ENCODE measurements at places on chromosomes 1 and 21.

DNA sequence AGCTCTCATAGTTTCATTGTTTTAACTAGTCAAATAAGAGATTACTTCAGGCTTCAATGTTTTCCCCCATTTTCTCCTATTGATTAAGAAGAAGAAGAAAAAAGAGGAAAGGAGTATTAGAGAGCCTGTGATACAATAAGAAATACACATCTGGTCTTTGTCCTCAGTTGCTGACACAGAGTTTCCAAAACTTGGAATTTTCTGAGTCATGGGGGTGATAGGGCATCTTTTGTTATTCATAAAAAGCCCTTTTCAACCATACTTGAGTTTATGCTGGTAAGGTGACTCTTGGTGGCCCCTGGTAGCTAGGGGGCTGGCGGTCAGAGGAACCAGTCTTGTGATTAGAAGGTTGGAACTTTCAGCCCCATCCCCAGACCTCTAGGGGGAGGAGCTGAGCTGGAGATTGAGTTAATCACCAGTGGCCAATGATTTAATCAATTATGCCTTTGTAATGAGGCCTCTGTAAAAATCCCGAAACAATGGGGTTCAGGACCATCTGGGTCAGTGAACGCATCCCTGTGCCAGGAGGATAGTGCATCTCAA is 28.9 kb upstream of the KLF18 start:
- DNase-seq = no peak

- no peak for DNase-seq
Measured at GRCh38 chr1:171219346-171220080, 28.8 kb upstream of the FMO1 start.

- DNase-seq = no peak
Measured at GRCh38 chr1:89566761-89567174, 42.1 kb downstream of the LRRC8B start.

DNA sequence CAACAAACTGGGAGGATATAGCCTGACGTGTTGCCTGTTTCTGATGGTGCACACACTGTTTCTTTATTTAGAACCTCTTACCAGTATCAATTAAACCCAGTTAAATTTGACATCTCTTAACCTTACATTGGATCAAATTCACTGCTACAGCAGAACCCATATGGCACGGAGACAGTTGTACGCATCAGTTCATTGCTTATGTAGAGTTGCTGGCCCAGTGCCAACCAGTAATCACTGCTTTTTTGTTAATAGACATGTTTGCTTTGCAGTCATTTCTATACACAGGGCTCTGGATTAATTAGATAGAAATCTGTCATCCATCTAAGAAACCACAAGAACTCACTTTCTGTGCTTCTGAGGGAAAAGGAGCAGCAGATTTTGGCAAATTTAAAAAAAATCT is 154.0 kb downstream of the RWDD3 start:
- no peak for DNase-seq

- no peak for DNase-seq
Measured at GRCh38 chr1:17907999-17908398, 152.9 kb downstream of the ACTL8 start.

- no peak for DNase-seq
Measured at GRCh38 chr1:156549390-156549789, 23.0 kb downstream of the IQGAP3 start.

- DNase-seq = no peak
Measured at GRCh38 chr1:33454646-33455282, 17.7 kb upstream of the ZSCAN20 start.

DNA sequence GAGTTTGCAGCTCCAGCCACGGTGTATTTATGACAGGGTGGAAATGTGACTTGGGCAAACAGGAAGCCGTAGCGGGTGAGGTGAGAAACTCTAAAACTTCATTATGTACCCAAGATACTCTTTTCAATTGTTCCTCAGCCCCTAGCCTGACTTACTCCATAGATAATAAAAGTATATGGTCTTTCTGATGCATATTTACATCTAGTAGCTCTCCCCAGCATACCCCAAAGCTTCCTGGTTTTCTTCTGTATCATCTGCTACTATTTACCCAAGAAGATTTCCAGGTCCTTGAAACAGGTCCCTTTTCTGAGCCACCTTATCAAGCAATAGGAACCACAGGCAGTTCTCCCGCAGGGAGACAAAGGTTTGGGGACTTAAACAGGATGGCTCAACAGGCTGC is 201.5 kb upstream of the ESRRG start:
- no peak for DNase-seq

DNA sequence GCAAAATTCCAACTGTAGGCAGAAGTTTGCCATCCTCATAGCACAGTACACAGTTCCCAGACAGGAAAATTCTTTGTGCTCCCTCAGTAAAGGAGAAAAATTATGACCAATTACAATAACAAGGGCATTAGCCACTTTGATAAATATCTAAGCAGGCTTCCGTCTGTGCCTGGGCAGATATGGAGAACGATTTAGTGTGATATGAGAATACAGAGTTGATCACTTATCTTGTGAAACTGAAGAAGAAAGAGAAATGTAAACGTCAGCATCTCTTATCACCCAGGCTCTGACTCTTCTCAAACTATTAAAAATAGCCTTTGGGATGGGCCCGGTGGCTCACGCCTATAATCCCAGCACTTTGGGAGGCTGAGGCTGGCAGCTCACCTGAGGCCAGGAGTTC is 54.5 kb upstream of the TIAM1 start:
- no peak for DNase-seq

DNA sequence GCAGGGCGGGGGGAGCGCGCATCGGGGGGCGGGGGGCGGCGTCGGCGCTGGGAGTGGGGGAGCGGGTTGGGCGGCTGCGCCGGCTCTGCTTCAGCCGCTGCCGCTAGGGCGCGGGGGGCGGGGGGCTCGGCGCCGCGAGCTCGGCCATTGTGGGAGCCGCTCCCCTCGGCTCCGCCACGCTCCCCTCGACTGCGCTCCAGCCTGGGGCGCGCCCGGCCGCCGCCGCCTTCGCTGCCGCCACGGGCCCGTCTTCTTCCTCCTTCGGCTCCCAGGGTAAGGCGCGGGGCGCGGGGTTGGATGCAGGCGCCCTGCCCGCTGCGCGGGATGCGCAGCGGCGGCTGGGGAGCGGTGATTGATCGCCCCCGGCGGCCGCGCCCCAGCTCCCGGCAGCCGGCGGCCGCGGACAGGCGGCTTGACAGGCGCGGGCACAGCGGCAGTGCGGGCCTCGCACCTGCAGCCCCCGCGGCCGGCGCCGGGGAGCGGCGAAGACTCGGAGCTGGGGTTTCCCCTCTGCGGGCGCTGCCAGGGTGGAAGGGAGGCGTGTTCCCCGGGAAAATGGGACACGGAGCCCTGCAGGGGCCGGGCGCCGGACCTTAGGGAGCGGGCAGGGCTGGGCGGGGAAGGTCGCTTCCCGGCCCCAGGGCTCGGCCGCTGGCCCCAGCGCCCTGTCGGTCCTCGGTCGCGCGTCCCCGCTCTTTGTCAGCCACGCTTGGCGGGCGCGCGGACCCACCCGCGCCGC is 55.3 kb downstream of the NDUFS5 start:
- no peak for DNase-seq

DNA sequence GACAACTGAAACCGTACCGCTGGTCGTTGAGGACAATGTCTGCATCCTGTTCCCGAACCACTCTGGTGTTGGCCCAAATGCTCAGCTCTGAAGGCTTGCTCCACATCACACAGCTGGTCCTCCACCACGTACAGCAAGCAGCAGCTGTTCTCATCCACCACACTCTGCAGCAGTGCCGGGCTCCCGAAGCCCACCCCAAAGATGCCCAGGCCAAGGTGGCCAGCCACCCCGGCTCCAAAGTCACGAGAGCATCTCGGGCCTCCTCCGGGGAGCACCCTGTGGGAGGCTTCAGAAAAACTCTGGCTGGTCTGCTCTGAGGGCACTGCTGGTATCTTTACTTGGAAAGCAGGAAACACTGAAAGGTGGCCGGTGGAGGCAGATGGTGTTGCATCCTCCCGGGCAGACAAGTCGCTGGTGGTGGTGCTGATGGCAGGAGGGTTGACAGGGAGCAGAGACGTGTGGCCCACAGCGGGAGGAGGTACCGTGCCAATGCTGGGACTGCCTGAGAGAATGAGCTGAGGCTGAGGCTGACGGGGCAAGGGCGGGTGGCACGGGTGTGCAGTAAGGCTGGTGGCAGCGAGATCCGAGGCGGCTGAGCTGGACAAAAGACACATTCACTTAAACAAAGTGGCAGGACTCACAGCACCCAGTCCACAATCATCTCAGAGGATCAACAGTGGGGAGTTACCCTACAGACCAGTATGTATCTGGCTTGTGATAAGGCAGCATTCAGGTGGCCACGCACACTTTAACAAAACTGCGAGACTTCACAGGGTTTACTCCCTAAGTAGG is 6.5 kb upstream of the CCDC27 start:
- no peak for DNase-seq

- DNase-seq = no peak
Measured at GRCh38 chr1:172533513-172534151, 682 bp downstream of the SUCO start.

- DNase-seq = peak; percentile 36
Measured at GRCh38 chr1:108503062-108503733, 53.1 kb downstream of the NBPF6 start.

GRCh38 chr21:17988102-17988437 is 168.9 kb upstream of the C21orf91 start:
- no peak for DNase-seq

DNA sequence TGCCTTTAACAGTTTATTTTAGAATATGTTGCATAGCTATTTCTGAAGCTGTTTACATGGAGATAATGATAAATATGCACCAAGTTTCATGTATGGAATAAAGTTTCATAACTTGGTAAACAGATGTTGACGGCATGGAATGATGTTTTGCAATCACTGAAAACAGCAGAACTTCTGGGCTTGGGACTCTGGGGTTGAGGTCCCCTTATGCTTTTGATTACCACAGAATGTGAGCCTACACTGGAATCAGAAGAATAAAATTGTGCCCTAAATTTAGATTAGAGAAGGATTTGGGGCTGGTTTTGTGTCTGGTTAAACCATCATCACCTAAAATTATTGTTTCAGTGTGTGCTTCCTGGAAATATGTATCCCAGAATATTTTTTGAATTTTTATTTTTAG is 11.1 kb downstream of the KRTAP24-1 start:
- no peak for DNase-seq

DNA sequence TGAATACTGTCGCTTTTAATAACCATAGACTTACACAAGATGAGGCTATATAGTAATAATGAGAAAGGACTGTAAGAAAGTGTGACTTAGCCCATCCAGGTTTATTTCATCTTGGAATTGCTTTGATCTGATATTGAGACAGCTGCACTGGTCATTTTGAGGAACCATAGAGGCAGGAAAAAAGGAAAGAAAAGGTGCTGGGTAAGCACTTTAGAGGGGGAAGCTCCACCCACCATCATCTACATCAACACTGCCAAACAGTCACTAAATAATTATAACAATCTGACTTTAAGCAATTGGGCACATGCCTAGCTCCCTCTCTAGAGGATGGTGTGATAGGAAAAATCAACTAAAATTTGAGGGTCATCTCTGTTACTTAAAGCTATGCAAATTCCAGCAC is 70.6 kb upstream of the ST6GALNAC3 start:
- no peak for DNase-seq

DNA sequence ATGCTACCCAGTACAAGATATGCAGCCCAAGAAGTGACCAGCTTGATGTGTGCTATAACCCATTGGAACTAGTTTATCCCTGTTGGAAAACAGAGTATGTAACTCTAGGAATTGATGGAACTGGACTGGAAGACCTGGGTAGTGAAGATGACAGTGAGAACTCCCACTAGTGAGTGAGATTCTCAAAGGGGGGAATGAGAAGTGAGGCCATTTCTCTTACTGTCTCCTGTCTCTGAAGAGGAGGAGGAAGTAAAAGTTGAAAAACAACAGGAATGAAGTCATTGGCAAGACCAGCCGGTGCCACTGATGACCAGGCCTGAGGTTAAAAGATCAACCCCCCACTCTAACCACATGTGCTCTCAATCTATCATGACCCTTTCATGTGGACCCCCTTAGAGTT is 20.9 kb downstream of the PLA2G2F start:
- no peak for DNase-seq

DNA sequence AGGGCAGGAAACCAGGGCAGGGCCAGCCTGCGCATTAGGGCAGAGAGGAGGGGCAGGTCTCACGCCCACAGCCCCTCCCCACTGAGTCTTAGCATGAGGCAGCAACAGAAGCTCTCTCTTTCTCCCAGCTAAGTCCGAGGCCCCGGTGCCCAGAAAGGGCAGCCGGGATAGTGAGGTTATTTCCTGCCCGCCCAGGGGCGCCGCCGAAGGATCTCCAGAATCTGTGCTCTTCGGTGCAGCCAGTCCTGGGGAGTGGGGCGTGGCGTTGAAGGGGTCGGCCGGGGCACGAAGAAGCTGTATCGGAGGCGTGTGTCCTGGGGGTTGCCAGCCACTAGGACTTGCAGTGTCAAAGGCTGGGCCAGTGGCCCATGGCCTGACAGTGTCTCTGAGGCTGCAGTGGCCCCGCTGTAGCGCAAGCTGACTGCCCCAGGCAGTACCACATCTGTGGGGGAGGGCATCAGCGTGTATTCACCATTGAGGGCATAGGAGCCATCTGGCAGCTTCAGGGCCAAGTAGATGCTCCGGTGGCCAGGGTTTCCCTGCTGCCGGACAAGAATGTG is 7.8 kb downstream of the ADAMTS4 start:
- DNase-seq = no peak

- DNase-seq = peak; percentile 67
Measured at GRCh38 chr1:41537788-41538351, 53.4 kb upstream of the EDN2 start.

DNA sequence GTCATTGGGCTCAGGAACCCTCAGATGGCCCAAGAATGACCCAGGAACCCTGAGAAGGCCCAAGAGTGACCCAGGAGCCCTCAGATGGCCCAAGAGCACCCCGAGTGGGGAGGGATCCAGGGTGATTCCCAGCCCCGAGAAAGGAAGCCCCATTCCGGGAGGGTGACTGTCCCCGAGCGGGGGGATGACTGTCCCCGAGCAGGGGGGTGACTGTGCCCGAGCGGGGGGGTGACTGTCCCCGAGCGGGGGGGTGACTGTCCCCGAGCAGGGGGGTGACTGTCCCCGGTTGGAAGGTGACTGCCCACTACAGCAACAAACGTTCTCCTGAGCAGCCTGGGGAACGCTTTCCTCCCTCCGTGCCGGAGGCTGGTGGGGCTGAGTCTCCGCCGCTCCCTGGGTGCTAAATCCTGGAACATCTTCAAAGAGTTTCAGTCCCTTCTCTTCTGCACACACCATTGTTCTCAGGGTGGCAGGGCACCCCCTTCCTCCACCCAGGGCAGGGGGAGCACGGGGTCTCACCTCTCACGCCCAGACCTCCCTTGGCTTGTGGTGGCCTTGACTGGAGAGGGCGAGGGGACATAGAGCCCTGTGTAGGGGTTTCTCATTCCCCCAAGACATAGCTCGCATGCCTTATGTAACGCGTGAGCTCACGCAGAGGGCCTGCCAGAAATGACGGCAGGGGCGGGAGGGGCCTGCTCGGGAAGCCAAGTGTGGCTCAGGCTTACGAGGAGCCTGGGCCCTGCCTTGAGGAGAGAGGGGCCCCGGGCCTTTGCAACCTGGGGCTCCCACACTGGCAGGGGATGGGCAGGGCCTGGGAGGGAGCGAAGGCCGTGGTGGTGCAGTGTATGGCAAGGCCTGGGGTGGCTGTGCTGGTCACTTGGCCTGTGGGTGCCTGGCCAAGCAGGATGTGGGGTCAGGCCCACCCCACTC is 14.3 kb upstream of the SKI start:
- DNase-seq = no peak

Data from non-pigmented ciliary epithelial cell (primary cell).